ENCODE measurements at places on chromosomes 2 and 18.

GRCh38 chr2:213286161-213286560 lies 1.9 kb downstream of the SPAG16 start:
- no peak for DNase-seq

DNA sequence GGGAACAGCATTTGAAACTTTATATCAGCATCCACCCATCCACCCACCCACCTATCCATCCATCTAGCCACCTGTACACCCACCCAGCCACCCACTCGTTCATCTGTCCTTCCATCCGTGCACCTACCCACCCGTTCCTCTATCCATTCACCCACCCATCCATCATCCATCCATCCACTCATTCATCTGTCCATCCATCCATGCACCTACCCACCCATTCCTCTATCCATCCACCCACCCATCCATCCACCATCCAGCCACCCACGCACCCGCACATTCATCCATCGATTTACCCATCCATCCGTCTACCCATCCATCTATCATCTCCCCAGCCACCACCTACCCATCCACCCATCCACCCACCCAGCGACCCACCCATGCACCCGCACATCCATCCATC lies 24.8 kb downstream of the LDLRAD4 start:
- no peak for DNase-seq

GRCh38 chr2:236369661-236370062 lies 105.5 kb upstream of the ASB18 start:
- DNase-seq = peak; percentile 77

GRCh38 chr2:192043216-192043870 lies 151.4 kb downstream of the TMEFF2 start:
- no peak for DNase-seq

- DNase-seq = no peak
Observed at GRCh38 chr2:60608679-60609078, 55.2 kb upstream of the BCL11A start.

DNA sequence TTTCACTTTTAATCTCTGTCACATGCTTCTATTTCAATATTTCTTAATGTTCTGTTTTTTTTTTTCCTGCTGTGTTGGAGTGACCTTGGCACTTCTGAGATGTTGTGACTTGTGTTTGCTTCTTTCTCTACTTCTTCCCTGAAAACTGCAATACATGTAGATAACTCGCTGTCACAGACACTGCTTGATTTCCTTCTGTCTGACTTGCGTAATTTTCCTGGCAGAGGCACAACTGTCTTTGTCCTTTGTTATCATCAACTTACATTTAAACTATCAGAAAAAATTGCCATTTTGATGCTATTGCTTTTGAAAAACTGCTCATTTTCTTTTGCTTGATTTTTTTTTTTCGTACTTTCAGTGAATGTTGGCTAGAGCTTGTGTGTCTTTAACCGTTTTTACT lies 69.0 kb downstream of the BABAM2 start:
- DNase-seq = no peak

GRCh38 chr2:70418514-70418913 lies 116.6 kb upstream of the FAM136A start:
- DNase-seq = no peak

DNA sequence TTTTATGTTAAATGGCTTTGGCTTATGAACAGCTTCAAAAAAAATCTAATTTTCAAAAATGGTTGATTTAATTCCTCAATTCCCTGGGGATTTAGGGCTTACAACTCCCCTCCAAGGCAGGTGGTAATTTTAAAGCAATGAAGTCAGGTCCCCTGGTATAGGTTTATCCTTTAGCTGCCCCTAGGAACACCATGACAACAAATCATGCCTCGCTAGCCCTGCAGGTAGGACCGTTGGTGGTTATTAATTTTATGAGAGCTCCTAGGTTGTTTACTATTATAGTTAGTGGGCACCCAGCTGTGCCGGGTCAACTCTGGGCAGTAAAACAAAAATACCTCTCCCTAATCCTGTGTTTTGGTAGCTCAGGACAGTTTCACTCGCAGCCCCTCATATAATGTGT lies 26.2 kb upstream of the MBOAT2 start:
- no peak for DNase-seq

- no peak for DNase-seq
Observed at GRCh38 chr18:21056545-21056944, 55.1 kb downstream of the ROCK1 start.

DNA sequence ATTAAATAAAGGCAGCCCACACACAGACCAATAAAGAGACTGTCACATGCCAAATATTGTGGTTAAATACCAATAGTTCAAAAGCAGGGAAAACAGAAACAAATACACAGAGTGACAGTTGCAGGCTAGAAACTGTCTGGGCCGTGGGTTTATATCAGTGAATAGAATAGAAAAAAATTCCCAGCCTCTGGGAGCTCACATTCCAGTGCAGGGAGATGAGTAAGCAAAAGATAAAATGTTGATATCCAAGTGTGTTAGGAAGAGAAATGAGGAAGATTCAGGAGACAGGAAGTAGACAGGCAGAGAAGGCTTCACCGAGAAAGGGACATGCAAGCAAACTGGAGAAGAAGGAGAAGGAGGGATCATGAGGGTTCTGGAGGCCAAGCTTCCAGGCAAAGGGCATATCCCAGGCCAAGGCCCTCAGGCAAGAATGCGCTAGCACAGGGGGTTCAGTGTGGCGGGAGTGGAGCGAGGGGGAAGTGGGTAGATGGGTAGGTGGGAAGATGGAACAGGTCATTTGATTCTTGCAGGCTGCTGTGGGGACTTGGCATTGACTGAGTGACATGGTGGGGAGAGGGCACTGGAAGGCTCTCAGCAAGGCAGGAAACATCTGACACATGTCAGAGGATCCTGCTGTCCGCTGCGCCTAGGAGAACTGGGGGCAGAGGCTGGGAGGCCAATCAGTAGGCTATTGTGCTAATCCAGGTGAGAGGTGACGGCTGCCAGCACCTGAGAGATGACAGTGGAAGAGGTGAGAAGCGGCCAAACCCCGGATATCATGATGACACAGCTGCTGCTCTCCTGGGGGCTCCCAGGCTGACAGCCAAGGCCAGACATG lies 89.2 kb downstream of the ZBTB7C start:
- DNase-seq = no peak

- DNase-seq = no peak
Observed at GRCh38 chr2:39023649-39024048, 97.2 kb downstream of the SOS1 start.

DNA sequence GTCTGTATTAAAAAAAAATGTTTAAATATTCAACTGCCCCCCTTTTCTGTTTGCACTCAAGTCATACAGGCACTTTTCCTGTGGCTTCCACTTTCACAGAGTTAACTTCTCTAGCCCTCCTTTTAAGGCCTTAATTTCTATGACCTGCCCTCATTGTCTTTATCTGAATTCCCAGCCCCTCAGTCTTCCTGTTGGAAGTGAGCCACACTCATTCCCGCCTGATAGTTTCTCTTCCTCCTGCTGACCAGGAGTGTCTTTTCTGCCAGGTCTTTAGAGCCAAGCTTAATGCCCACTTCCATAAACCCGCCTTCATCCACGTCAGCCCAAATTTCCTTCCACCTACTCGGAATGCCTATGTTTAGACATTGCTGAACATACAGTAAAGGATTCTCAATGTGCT lies 10.5 kb downstream of the COPS8 start:
- DNase-seq = no peak

DNA sequence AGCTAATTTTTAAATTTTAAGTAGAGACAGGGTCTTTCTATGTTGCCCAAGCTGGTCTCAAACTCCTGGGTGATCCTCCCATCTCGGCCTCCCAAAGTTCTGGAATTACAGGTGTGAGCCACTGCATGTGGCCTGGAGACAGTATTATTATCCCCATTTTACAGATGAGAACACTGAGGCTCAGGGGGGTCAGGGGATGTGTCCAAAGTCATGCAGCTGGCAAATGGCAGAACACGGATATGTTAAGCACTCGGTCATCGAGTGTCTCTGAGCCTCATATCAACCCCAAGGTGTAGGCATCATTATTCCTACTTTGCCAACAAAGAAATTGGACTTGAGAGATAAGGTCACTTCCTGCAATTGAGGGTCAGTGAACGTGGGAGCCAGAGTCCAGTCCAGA lies 12.6 kb downstream of the KCNK3 start:
- DNase-seq = no peak

DNA sequence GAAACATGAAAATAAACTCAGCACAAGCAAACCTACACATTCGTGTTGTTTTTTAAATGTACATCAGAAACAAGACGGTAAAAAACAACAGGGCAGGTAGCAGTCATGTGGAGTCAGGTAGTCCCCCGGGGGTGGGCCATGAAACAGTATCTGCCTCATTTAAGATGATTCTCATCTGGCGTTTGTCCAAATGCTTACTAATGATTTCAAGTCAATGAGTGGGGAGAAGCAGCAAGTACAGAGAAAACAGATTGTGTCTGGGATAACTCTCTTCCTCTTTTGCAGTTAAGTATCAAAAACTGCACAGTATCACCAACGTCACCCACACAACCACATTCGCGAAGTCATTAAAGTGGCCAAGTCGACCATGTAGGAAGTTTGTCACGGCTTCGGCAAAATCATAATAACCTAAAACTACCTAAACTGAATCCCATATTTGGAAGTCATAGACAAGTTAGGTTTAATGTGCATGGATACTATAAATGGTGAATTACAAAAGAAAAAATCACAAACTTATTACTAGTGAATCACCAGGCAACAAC lies 1.3 kb downstream of the LAPTM4A start:
- DNase-seq = no peak

GRCh38 chr2:233882353-233882752 lies 14.2 kb upstream of the MSL3B start:
- DNase-seq = no peak

DNA sequence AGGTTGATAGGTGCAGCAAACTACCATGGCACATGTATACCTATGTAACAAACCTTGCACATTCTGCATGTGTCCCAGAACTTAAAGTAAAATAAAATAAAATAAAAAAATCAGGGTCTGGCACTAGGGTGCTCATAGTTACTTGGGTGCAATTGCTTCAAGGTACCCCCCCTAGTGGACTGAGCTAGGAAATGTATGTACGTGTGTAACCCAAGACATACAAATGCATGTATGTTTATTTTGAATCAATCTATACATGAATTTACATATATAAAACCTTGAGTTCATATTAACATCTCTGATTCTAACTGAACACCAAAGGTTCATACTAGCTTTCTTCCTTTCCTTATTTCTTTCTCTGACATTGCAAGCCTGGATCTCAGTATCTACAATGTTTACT lies 51.5 kb downstream of the USP37 start:
- no peak for DNase-seq

DNA sequence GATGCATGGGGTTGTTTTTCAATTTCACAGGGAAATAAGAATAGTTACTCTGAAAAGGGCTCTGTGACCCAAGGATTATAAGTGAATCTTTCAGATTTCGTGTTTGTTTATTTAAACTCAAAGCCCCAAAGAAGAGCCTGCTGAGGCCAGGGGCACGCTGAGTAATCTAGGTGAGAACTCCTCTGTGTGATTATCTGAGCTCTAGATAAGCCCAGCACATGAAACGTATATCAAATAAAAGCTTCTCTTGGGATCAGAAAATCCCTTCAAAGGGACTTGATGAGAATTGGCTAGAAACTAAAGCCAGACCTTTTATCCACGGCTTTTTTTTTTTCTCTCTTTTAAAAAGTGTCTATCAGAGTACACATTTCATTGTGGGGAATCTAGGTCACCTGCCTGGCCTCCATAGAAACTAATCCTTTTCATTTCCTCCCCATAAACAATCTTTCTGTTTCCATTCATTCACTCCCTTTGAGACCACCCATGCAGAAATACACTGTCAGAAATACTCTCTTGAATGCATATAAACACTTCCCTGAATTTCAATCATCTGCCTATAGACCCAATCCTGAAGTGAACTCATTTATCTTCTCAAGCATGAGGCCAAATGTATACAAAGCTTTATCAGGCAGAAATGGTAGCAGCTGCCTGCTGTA lies 137.4 kb downstream of the RIT2 start:
- no peak for DNase-seq

GRCh38 chr2:98926601-98927000 lies 9.4 kb downstream of the CRACDL start:
- DNase-seq = no peak

DNA sequence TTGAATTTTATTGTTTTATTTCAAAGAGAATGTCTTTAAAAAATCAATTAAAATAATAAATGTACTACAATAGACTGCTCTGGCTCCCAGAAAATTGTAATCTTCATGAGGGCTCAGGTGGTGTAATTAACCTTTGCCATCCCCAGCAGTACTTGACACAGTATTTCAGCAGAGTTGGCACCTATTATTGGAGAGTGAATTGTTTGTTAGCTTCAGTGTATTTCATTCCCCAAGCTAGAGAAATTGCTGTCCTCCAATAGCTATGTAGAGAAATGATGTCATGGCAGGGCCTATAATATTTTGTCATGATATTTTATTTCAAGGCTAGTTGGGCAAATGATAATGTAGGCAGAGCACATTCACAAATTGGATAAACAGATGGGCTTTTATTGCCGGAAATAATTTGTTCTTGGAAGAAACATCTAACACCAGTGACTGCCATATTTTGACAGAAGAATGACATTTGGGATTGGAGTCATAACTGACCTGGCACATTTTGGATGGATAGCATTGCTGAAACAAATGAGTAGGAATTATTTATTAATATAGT lies 712.0 kb upstream of the NXPH2 start:
- no peak for DNase-seq

DNA sequence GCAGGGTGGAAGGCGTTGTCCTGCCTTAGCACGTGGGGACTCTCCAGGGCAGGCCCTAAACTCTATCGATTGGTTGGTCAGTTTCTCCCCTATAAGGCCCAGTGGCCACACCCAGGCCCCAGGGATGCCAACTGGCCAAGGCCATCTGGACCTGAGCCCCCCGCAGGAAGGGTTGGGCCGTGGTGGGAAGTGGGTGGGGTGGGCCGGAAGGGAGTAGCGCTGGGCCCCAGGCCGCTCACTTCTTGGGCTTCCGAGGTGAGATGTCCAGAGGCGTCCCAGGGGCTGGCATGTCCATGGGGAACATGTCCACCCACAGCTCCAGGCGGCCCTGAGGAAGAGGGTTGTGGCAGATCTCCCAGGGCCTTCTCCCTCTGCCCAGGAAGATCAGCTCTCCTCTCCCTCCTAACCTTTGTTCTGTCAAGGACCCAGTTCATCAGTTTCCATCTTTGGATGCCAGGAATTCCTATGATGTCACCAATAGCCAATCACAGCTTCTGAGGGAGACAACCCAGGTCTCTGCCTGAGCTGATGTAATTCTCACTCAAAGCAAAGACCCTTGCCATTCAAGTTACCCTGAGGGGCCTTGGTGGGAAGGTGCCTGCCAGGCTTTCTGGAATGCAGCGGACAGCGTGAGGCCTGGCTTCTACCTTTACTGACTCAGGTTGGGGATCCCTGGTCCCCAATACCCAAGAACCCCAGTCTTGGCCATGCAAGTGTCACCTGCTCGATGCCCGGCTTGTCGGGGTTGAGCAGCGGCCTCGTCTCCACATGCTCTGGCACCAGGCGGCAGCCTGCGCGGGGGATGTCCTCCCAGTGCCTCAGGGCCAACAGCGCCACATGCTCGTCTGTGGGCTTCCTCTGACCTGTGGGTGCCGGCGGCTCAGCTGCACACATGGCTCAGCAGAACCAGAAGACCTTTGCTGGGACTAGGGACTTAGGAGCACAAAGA lies 14.4 kb downstream of the OTOF start:
- peak; percentile 40 for DNase-seq

GRCh38 chr2:133389569-133389968 lies 178.7 kb downstream of the NCKAP5 start:
- DNase-seq = no peak
